Pancreas (tissue), 10 donors: ENCODE measurements at places on chromosomes 3 and 15. TPM values are rescaled to one million over a fixed set of nuclear protein-coding genes. Genes with fewer than 3 reads are reported as not detected.

The FAM174B gene
- 72.0 TPM for total RNA-seq

The GRAMD2A gene
- not detected for total RNA-seq

The ARGFX gene
- total RNA-seq, result not detected

The MORC1 gene
- total RNA-seq, result not detected

The HIGD2B gene
- total RNA-seq, result not detected

The GOLGA8N gene
- total RNA-seq, result 25.7 TPM

The IL17RB gene
- total RNA-seq, result 6.7 TPM

The ERC2 gene
- 2.8 TPM for total RNA-seq

The MITF gene
- total RNA-seq, result 8.2 TPM

The CCDC9B gene
- 32.6 TPM for total RNA-seq

The LRRIQ4 gene
- total RNA-seq, result not detected

The HRG gene
- not detected for total RNA-seq

The MRPS25 gene
- total RNA-seq, result 19.5 TPM

The EPHB1 gene
- total RNA-seq, result 0.69 TPM

The LMLN gene
- total RNA-seq, result 3.1 TPM

The HRH1 gene
- 0.24 TPM for total RNA-seq

The NR1I2 gene
- total RNA-seq, result 0.28 TPM

The CAND2 gene
- 3.4 TPM for total RNA-seq

The GOLGA8Q gene
- total RNA-seq, result not detected

The FMN1 gene
- total RNA-seq, result 2.6 TPM

The ITIH1 gene
- total RNA-seq, result 0.43 TPM

The SNAP23 gene
- total RNA-seq, result 14.2 TPM

The FOXB1 gene
- total RNA-seq, result not detected

The ULK4 gene
- total RNA-seq, result 3.1 TPM

The PLA2G4D gene
- 0.31 TPM for total RNA-seq

The C2CD4B gene
- total RNA-seq, result 43.0 TPM

The ACKR4 gene
- 0.74 TPM for total RNA-seq
